ENCODE measurements at places on chromosomes 6 and 20.

- DNase-seq, result no peak
Observed at GRCh38 chr20:991850-992249, 10.3 kb downstream of the RSPO4 start.

DNA sequence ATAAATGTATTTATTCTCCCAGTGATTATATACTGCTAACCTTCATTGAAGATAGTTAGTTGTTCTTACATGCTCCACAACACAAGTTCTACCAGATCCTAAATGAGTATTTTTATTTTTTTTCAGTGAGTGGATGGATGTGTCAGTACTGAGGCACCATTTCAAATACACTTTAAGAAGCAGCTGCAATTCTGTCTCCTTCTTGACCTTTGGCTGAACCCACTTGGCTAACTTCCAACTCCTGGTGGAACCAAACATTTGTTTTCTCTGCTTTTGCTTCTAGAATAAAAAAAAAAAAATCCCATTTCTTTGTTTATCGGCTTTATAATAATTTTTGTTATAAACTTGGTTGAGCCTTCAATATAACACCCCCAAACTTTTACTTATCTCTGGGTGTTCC is 458.3 kb upstream of the MAP3K7 start:
- DNase-seq, result no peak

GRCh38 chr6:55208478-55209458 is 34.5 kb downstream of the HCRTR2 start:
- no peak for DNase-seq

DNA sequence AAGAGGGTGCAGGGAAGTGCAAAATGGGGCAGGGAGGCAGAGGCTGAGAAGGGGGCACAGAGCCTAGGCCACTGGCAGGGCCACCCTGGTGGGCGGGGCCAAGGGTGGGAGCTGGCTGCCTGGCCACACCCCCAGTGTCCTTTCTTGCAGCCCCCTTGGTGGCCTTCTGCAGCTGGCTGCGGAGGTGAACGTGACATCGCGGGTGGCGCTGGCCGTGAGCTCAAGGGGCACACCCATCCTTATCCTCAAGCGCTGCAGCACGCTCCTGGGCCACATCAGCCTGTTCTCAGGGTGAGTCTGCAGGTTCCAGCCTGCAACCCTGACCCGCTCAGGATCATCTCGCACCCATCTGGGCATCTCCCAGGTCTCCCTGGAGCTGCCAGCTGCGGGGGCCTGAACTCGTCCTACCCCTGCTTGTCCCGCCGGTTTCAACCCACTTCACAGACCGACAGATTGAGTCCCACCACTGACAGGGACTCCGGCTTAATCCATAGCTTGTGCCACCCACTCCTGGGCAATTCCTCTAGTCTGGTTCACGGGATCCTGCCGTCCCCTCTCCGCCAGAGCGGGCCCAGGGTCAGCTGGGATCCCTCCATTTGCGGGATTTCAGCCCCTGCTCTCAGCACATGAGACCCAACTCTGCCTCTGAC is 6.2 kb downstream of the BPIFB3 start:
- no peak for DNase-seq

GRCh38 chr20:48826069-48826468 is 1.7 kb downstream of the PREX1 start:
- DNase-seq, result no peak

- DNase-seq, result no peak
Observed at GRCh38 chr6:168088161-168089053, 9.4 kb upstream of the FRMD1 start.

- DNase-seq, result no peak
Observed at GRCh38 chr6:111461860-111462259, 21.2 kb downstream of the REV3L start.

DNA sequence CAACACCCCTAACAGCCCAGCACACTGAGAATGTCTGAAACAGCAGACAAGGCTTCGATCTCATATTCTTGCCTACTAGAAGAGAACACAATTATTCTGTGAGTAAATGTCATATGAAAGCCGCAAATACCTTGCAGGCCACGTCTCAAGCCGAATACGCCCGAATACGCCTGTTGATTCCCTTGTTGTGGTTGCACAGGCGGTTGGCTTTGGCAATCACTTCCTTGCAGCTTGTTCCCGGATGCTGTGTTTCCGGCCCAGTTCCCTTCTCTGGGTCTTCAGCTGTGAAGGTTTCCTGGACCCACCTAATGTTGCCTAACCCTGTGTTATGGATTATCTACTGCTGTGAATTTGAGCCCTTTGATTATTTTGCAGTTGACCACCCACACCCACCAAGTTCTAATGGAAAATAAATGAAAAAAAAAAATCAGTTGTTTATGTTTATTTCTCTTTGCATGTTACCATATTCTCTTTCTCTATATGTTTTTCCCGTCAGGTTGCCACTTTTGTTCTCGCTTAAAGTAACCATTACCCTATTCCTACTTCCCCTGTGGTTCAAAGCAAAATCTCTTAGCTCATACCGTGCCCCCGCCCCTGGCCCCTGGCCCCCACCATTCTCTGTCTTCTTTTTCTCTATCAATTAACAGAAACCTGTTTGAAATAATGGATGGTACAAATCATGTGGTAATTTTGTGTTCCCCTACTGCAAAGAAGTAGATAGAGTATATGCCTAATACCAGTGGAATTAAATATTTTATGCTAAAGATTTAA is 172.4 kb downstream of the ADGB start:
- no peak for DNase-seq

DNA sequence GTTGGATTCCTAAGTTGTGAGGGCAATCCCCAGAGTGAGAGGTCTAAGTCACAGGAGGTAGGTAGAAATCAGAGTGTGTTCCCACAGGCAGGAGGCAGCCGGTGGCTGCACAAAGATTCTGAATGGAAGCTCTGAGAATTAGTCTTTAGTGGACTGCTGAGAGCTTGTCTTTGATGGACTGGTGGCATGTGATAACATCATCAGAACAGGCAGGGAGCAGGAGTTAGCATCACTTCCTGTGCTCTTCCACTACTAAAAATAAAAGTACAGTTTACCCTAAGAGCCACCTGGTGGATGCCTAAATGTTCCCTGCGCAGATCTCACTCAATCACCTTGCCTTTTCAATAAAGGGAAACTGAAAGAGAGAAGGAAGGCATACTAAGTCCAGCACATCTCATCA is 294.6 kb upstream of the POU3F2 start:
- peak; percentile 2 for DNase-seq

DNA sequence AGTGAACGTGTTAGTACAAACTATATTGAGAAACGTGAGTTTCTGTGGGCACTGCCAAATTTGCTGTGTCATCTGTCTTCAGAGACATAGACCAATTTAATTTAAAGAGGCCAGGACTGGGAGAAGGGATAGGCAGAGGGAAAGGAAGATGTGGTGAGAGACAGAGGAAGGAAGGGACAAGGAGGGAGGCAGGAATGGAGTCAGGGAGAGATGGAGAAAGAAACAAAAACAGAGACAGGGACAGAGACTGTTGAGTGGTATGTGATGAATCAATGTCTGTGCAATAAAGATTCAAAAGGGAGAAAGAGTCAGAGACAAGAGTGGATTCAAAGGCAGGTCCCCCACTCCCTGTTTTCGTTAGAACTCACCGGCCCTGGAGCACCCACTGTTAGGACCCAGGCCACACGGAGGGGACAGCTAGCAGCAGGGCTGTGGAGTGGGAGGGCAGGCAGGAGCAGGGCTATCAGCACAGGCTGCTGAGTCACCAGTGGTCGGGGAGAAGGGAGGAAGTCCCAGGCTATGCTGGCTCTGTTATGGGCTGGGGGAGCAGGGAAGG is 51.6 kb upstream of the CHD6 start:
- no peak for DNase-seq

DNA sequence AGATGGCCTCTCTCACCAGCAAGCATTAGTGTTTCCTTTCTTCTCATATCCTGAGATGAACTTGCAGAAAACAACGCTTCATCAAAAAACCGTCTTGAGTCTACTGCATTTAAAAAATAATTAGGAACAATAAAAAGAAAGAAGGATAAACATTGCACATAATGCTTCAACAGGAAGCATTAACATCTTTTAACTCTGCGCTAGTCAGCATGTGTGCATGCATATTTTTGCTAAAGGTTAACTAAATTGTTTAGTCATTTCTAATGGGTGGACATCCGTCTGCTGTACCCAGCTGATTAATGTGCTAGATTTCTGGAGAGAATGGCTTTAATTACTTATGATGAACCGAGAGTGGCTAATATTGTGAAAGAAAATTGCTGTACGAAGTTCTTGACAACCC is 349.3 kb downstream of the SOX4 start:
- DNase-seq, result no peak

DNA sequence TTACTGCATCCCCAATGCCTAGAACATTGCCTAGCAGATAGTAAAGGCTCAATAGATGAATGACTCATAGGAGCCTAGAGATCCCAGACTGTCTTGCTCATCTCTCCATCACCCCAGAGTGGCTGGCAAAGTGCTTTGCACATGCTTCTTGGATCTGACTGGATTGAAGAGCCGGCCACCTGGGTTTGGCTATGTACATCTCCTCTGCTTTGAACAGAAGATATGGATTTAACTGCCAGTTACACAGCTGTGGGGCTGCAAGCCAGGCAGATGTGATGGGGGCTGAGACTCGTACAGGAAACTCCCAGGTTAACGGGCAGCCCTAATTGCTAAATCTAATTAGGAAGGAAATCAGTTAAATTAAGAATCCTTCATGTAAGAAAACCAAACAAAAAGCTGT is 28.6 kb downstream of the MYLIP start:
- DNase-seq, result no peak

DNA sequence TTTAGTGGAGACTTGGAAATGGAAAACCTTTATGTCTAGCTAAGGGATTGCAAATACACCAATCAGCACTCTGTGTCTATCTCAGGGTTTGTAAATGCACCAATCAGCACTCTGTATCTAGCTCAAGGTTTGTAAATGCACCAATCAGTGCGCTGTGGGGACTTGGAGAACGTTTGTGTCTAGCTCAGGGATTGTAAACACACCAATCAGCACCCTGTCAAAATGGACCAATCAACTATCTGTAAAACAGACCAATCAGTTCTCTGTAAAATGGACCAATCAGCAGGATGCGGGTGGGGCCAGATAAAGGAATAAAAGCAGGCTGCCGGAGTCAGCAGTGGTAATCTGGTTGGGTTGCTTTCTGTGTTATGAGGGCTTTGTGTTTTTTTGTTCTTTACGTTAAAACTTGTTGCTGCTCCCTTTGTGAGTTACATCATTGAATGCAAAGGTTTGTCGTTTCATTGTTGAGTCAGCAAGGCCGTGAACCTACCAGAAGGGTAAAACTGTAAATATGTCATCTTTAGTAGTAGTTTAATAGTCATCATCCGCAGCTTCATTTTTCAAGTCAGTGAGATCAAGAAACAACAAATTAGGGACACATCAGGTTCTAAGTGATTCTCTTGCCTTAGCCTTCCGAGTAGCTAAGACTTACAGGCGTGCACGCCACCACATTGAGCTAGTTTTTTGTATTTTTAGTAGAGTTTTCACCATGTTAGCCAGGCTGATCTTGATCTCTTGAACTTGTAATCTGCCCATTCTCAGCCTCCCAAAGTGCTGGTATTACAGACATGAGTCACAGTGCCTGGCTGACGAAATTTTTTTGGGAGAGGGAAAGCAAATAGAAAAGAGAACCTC is 22.7 kb upstream of the NUP153 start:
- no peak for DNase-seq

- no peak for DNase-seq
Observed at GRCh38 chr6:34985236-34985635, 96.2 kb downstream of the ANKS1A start.

DNA sequence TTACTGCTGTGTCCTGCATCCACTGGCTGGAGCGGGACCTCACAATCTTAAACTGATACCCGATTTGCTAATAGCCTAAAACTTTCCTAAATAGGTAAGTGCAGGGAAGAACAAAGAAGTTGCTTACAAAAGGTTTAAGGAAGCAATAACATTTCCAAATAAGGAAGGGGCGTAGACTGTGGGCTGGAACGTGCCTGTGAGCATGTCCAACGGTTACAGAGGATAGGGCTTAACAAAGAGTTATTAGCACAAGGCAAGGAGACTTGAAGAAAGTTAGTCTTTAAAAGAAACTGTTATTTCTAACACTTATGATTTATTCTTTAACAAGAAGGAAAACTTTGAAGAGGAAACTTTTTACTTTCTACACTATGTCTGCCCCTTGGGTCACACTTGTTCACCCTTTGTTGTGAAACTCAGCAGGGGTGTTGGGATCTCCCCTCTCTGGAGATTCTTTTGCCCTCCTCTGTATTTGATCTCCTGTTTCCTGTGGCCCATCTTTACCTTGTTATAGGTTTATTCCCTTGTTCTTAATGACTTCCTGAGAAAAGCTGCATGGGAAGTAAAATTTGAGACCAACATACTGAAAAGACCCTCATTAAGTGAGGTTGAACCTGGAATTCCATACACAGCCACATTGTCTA is 28.7 kb downstream of the KAT14 start:
- no peak for DNase-seq

GRCh38 chr6:52522151-52522626 is 54.7 kb downstream of the TRAM2 start:
- DNase-seq, result no peak

GRCh38 chr20:49427751-49428518 is 54.5 kb downstream of the KCNB1 start:
- no peak for DNase-seq

DNA sequence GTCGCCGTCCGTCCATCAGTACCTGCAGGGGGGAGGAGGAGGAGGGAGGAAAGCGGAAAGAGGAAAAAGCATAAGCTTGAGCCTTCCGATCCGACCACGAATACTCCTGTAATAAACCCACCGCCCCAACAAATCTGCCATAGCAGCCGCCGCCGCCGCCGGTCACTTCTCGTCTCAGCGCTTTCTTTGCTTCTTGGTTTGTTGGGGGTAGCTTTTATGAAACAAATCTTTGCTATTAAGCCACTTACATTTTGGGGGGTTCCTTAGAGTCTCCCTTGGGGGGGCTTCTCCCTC is 277 bp downstream of the ADGRB3 start:
- no peak for DNase-seq

DNA sequence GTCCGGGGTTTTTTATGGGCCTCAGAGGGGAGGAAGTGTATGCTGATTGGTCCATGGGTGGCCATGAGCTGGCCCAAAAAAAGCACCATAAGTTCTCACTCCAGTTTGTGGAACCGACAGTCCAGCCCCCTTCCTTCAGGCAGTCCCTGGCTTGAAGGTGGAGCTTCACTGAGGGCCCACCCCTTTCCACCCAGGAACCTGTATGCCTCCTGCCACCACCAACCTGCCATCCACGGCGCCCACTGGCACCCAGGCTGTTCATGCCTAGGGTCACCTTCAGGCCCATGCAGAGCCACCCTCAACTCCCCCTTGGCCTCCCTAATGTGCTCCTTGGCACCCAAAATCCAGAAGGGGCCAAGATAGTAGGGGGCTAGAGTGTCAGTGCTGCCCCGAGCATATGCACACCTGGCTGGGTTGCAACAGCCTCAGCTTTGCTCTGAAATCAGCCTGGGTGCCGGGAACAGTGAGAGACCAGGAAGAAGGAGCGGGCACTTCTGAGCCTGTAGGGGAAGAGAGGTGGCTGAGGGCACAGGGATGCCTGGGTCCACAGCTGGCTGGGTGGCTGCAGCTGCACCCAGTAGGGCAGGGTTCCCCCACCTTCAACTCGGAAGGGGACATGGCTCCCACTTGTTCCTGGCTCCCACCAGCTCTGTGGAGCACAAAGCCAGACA is 292.4 kb downstream of the ARHGAP18 start:
- no peak for DNase-seq

GRCh38 chr6:140586426-140587061 is 1212.1 kb upstream of the CITED2 start:
- no peak for DNase-seq

GRCh38 chr6:144753023-144753705 is 468.0 kb downstream of the UTRN start:
- no peak for DNase-seq

Measured in SW 1271 (cell line).